ENCODE measurements at places on chromosomes 11 and 22. TPM values are rescaled to one million over a fixed set of nuclear protein-coding genes. Genes with fewer than 3 reads are reported as not detected.

DNA sequence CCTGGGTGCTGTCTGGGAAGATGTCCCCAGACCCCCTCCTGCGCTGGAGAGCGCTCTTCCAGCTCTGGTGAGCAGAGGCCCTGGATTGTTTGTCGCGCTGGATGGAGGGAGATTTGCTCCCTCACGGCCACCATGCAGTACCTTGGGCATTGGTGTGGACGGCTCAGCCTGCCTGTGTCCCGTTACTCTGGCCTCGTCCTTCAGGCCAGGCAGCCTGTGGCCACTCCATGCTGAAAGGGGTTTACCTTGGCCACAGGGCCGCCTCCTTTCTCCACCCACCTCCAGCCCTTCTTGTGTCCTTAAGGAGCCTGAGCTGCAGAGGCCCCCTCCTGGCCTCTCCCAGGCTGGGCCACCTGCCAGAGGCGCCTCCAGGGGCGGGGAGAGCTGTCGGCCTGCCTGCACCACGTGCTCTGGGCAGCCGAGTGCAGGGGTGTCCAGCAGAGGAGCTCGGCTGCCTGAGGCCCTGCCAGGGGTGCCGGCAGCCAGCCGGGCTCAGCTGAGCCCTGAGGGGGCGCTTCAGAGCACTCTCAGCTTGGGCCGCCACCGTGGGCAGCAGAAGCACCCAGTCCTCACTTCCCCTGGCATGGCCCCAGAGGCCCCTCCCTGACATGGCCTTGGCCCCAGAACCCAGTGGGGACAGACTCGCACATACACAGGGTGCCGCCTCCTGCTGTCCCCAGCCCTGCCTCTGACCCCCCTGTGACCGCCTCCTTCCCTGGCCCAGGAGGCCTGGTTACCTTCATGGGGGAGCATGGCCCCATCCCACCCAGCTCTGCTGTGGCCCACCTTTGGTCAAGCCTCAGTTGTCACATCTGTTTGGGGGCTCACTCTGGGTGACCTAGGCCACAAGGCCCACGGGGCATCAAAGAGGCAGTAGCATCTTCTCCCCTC lies 3.4 kb downstream of the CCND1 start:
- DNase-seq, result no peak

The KCNQ1OT1 gene
- total RNA-seq, result 0.56 TPM

GRCh38 chr11:102143867-102144266 lies 33.6 kb downstream of the YAP1 start:
- no peak for DNase-seq

DNA sequence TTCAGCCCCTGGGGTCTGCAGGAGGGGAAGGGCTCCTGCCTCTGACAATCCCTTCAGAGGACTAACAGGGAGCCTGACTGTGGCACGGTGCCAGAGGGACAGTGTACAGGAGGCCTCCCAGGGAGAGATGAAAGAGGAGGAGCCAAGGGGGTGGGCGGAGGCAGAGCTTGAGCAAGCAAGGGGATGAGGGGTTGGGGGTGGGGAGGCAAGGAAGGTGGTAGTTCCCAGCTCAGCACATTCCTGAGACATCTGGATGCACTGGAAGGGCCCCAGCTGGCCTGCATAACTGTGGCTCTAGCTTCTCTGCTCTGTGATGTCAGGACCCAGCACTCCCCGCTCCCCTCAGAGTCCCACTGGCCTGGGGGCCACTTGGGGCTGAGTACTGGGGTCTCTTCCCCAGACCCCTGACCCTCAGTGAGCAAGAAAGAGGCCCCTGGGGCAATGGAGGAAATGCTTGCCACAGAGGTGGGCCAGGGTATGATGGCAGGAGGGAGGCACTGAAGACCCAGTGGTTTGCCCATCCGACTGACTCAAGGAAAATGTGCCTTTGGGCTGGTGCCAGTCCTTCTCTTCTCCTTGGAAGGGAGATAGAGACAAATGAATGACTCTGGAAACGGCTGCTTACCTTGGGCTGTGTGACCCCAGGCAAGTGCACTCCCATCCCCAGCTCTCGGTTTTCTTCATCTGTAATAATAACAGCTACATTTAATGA lies 13.3 kb downstream of the CREB3L1 start:
- peak; percentile 36 for DNase-seq

DNA sequence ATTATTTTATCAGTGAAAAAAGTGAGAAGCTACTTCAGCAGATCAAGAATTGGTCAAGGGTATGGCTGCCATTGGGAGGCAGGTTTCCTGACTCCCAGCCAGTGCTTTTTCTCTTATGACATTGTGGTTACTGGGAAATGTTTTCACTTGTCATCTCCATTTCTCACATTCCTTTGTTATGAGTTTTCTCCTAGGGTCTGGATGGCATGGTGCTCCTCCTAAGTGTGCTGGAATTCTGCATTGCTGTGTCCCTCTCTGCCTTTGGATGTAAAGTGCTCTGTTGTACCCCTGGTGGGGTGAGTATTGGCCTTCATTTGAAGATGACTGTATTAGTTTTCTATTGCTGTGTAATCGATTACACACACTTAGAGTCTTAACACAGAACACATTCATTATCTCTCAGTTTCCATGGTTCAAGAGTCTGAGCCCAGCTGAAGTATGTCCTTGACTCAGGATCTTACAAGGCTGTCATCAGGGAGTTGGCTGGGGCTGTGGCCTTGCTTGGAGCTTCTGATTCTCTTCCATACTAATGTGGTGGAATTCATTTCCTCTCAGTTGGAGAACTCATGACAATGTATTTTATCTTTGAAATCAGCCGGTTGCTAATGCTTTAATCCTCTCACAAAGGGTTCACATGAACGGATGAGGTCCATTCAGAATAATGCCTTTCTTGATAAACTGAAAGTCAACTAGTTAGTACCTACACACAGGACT lies 21.0 kb upstream of the MS4A6E start:
- no peak for DNase-seq

GRCh38 chr11:1706634-1707400 lies 9.8 kb downstream of the KRTAP5-6 start:
- DNase-seq, result peak; percentile 48

The C11orf52 gene
- total RNA-seq, result not detected

- no peak for DNase-seq
Observed at GRCh38 chr11:120346233-120346632, 10.0 kb downstream of the ARHGEF12 start.

DNA sequence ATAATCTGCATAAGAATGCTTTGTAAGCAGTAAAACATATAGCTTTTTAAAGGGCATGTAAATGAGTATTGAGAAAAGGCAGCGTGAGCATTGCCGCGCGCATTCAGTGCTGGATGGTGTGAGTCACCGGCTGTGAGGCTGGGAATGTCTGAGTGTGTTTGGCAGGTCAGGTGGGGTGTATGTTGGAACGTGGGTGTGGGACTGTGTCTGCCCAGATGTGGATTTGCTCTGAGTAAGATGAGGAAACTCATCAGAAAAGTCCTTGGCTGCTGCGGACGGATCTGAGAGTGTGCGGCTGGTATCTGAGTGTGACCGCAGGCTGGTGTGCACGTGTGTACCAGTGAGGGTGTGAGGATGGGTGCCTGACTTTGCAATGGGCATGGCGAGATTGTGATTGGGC lies 66.2 kb upstream of the NECTIN1 start:
- DNase-seq, result no peak

DNA sequence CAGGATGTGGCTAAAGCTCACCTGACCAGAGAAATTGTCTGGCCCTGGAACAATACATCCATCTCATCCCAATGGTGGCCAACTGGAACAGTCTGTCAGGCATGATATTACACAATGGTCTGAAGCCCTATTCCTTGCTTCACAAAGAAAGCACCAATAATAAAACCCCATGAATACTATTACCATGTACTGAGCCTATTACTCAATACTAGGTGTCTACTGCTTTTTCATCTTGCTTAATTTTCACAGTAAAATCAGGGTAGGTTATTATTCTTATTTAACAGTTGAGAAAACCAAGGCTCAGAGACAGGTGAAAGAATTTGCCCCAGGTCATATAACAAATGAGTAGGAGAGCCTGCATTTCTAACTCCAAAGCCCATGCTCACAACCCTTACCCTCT lies 68.9 kb upstream of the CAPRIN1 start:
- DNase-seq, result no peak

The MPEG1 gene
- not detected for total RNA-seq

DNA sequence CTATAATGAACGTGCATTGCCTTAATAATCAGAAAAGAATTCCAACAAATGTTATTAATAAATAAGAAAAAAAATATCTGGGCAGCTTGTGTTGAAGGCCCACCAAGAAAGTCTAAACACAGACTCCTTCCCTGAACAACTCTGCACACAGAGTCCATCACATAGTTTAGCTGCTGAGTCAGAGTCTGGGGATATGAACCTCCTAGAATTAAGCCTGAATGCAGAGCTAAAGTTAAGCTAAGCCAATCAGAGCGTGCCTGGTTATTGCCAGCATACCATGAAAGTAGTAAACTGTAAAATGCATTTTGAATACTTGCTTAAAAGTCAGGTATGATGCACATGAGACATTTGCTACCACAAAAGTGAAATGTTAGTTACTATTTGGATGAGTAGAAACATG lies 25.6 kb upstream of the TENM4 start:
- no peak for DNase-seq

- no peak for DNase-seq
Observed at GRCh38 chr11:38818720-38819119, 2220.7 kb upstream of the RAG2 start.

DNA sequence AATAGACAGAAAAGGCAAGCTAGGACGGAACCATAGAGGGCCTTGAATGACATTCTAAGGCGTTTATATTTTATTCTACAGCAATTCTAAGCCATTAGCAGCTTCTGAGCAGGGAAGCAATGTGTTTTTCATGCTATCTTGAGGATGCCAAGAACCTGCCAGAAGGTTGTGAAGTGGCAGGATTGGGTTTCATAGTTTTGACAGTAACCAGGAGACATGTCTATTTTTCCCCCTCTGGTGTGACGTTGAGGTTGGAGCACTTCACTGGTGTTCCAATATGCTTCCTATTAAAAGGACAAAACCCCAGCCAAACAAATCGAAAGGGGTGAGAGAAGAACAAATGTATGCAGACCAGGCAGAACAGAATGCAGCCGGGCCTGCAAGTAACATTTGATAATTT lies 148.2 kb downstream of the SPATA19 start:
- DNase-seq, result no peak

GRCh38 chr11:115238791-115239190 lies 265.4 kb downstream of the CADM1 start:
- no peak for DNase-seq

The TH gene
- total RNA-seq, result not detected

The PAX6 gene
- 0.98 TPM for total RNA-seq

The SMCO4 gene
- 50.7 TPM for total RNA-seq

The TRIM66 gene
- 5.8 TPM for total RNA-seq

DNA sequence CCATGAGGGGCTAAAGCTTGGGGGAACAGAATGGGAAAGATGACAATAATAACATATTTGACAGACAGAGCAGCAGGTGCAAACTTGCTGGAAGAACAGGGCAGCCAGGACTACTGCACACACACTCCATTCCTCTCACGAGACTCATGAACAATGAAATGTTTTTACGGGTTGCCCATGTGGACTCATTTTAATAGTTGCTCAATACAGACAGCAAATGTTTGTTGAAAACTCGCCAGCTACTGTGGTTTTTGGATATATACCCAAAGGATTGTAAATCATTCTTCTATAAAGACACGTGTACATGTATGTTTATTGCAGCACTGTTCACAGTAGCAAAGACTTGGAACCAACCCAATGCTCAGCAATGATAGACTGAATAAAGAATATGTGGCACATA lies 10.3 kb downstream of the SYT13 start:
- no peak for DNase-seq

GRCh38 chr11:134734141-134734845 lies 322.3 kb upstream of the B3GAT1 start:
- no peak for DNase-seq

DNA sequence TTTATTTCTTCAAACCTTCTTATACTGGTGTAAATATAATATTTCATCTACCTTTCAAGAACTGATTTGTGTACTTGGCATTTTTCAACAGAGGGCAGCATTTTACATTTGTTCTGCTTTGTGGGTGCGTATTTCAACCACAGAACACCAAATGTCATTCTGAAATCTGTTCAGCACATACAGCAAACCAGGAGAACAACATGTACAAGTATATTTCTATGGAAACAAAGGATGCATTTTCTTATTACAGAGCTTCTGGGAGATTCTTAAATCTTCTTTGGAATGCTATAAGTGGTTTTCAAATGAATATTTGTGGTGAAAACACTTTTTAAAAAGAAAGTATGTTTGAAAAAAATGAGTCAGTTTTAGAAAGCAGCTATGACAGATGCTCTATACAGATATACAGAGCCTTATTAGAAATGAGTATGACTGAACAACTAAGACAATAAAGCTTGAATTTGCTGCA lies 946.0 kb downstream of the FAM181B start:
- DNase-seq, result peak; percentile 54

GRCh38 chr11:17810041-17810440 lies 75.5 kb downstream of the KCNC1 start:
- DNase-seq, result no peak

The MTMR2 gene
- total RNA-seq, result 23.8 TPM

GRCh38 chr11:95715777-95716241 lies 73.8 kb downstream of the FAM76B start:
- DNase-seq, result peak; percentile 98

- DNase-seq, result no peak
Observed at GRCh38 chr22:16959345-16959930, 48.6 kb downstream of the GAB4 start.

The MAPK8IP1 gene
- total RNA-seq, result 14.3 TPM

GRCh38 chr11:30128269-30128932 lies 102.4 kb upstream of the FSHB start:
- DNase-seq, result peak; percentile 64

The HIC2 gene
- 3.9 TPM for total RNA-seq

The CD3E gene
- not detected for total RNA-seq

DNA sequence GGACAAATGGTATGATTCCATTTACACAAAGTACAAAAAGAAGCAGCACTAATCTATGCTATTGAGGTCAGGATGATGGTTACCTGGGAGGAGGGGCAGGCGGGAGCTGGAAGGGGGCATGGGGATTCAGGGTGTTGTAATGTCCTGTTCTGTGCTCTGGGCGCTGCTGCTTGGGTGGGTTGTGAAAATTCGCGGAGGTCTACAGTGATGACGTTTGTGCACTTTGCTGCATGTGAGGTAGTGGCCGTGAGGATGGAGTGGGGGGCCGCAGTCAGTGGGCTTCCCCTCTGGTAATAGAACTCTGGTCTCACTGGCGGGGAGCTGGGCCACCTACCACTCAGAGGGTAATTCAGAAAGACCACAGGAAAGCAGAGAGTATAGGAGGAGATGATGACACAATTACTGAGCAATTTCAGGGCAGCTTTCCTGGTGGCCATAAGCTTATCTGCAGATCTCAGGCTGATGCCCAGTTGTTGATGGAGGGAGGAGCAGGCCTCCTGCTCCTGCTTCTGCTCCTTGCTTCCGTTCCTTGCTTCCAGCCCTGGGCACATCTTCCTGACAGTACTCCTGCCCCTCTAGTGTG lies 121.5 kb downstream of the CEP164 start:
- no peak for DNase-seq

The SEPTIN5 gene
- total RNA-seq, result 13.8 TPM

The JAML gene
- total RNA-seq, result not detected

GRCh38 chr22:30574095-30574981 lies at the start of gene GAL3ST1:
Gene GAL3ST1, minus strand, starts transcription at chr22:30574665. Its CDS starts 17,273 bp downstream, at chr22:30557392.
- DNase-seq, result no peak

- no peak for DNase-seq
Observed at GRCh38 chr22:49735901-49736421, 91.7 kb downstream of the BRD1 start.

The CNTF gene
- total RNA-seq, result 1.2 TPM

The PARVA gene
- total RNA-seq, result 12.9 TPM
